ENCODE measurements at places on chromosomes 16 and 17. TPM values are rescaled to one million over a fixed set of nuclear protein-coding genes. Genes with fewer than 3 reads are reported as not detected.

DNA sequence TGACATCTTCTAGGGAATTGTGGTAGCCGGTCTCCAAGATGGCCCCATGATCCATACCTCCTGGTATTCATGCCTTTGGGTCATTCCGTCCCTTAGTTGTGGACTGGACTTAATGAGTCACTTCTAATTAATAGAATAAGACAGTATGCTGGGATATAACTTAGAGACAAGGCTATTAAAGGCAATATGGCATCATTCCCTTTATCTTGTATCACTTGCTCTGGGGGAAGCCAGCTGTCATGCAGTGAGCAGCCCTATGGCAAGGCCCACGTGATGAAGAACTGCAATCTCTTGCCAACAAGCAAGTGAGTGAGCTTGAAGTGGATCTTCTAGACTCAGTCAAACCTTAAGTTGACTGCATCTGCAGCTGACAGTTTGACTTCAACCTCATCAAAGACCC is 97.8 kb upstream of the MED13 start:
- no peak for DNase-seq
- H3K4me1 ChIP-seq: peaks cover 4% of the 10 kb centered on the region
- H3K36me3 ChIP-seq: no peaks in the 10 kb centered on the region
- no peak overlapping the region for H3K27ac ChIP-seq

DNA sequence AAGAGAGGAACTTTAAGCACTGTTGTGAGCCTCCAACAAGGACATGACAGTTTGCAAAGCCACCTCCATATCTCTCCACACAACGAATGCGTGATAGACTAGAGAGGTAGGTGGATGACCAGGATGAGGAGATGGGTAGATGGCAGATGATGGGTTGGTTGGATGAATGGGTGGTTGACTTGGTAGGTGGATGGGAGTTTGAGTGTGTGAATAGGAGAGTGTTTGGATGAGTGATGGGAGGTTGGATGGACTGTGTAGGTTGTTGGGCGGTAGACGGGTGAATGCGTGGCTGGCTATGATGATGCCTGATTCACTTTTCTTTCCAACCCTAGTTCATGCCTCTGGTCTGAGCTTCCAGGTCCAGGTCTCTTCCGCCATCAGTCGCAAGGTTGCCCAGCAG is 4.1 kb downstream of the CDH16 start:
- H3K4me1 ChIP-seq: no peaks in the 10 kb centered on the region
- DNase-seq: no peak
- H3K36me3 ChIP-seq: no peaks in the 10 kb centered on the region
- no peaks in the 10 kb centered on the region for H3K27me3 ChIP-seq

GRCh38 chr17:48711128-48711527 is 11.2 kb downstream of the PRAC1 start:
- H3K27me3 ChIP-seq: peaks cover 8% of the 10 kb centered on the region
- no peak for DNase-seq
- no peaks in the 10 kb centered on the region for H3K4me1 ChIP-seq
- H3K36me3 ChIP-seq: no peaks in the 10 kb centered on the region
- H3K27ac ChIP-seq: no peak overlapping the region

- no peak overlapping the region for H3K27ac ChIP-seq
- H3K4me1 ChIP-seq: no peaks in the 10 kb centered on the region
- no peak overlapping the region for H3K4me3 ChIP-seq
- H3K36me3 ChIP-seq: no peaks in the 10 kb centered on the region
- no peaks in the 10 kb centered on the region for H3K27me3 ChIP-seq
- no peak for DNase-seq
These were observed 108.3 kb upstream of the DHX40 start for GRCh38 chr17:59456923-59457615.

- no peaks in the 10 kb centered on the region for H3K36me3 ChIP-seq
- no peak overlapping the region for H3K27ac ChIP-seq
These were observed 29.6 kb downstream of the NFAT5 start for GRCh38 chr16:69595127-69596036.

- no peak for DNase-seq
- H3K36me3 ChIP-seq: no peaks in the 10 kb centered on the region
- H3K27me3 ChIP-seq: no peaks in the 10 kb centered on the region
- H3K4me3 ChIP-seq: no peak overlapping the region
- peaks cover 12% of the 10 kb centered on the region for H3K4me1 ChIP-seq
- H3K27ac ChIP-seq: no peak overlapping the region
These were observed 1.8 kb downstream of the CACNB1 start for GRCh38 chr17:39195568-39196160.

- no peak overlapping the region for H3K27ac ChIP-seq
- no peaks in the 10 kb centered on the region for H3K4me1 ChIP-seq
- H3K27me3 ChIP-seq: no peaks in the 10 kb centered on the region
These were observed 421.7 kb upstream of the C16orf82 start for GRCh38 chr16:26644912-26645543.

- peaks cover 2% of the 10 kb centered on the region for H3K36me3 ChIP-seq
- DNase-seq: no peak
- H3K4me3 ChIP-seq: no peak overlapping the region
- H3K4me1 ChIP-seq: peaks cover 2% of the 10 kb centered on the region
- H3K27me3 ChIP-seq: no peaks in the 10 kb centered on the region
- no peak overlapping the region for H3K27ac ChIP-seq
These were observed 37.0 kb upstream of the ZNF750 start for GRCh38 chr17:82876602-82877379.

- no peak overlapping the region for H3K27ac ChIP-seq
- H3K4me3 ChIP-seq: no peak overlapping the region
- DNase-seq: no peak
- H3K36me3 ChIP-seq: no peaks in the 10 kb centered on the region
- no peaks in the 10 kb centered on the region for H3K4me1 ChIP-seq
- H3K27me3 ChIP-seq: no peaks in the 10 kb centered on the region
These were observed 183.0 kb upstream of the RPL38 start for GRCh38 chr17:74020522-74020921.

The CALB2 gene
- polyA plus RNA-seq: not detected

The TRPV2 gene
- 3.5 TPM for polyA plus RNA-seq

The SCN4A gene
- polyA plus RNA-seq: 0.15 TPM

The C16orf89 gene
- polyA plus RNA-seq: 0.61 TPM

The CA4 gene
- polyA plus RNA-seq: 0.44 TPM

The CDK5R1 gene
- polyA plus RNA-seq: 0.08 TPM
